ENCODE measurements at places on chromosomes 16 and 17. TPM values are rescaled to one million over a fixed set of nuclear protein-coding genes. Genes with fewer than 3 reads are reported as not detected.

DNA sequence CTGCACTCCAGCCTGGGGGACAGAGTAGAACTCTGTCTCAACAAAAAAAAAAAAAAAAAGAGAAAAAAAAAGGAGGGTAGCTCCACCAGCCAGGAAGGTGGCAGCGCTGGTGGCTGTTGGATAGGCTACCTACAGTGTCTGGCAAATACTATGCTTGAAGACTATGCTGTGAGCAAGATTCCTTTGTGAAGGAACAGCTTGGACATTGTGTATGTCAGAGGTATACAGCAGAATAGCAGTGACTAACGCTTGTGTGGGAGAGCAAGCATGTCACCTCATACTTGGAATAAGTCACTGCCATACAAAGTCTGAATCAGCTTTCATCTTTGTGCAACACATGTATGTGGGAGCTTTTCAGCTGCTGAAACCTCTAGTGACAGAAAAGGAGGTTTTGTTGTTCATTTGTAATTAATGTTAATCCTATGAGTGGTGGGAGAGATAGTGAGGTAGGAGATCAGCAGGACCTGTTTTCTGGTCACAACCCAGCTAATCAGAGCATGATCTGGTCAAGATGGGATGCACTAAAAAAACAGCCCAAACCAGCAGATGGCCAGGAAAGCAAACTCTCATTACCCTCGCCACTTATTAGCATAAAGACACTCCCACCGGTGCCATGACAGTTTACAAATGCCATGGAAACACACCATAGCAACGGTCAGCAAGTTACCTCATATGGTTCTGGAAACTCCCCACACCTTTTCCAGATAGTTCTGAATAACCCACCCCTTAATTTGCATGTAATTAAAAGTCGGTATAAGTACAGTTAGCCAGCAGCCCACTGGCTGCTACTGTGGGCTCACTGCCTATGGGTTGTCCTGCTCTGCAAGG is 6.8 kb upstream of the ITGAD start:
- no peak for DNase-seq

The SPNS3 gene
- not detected for total RNA-seq

DNA sequence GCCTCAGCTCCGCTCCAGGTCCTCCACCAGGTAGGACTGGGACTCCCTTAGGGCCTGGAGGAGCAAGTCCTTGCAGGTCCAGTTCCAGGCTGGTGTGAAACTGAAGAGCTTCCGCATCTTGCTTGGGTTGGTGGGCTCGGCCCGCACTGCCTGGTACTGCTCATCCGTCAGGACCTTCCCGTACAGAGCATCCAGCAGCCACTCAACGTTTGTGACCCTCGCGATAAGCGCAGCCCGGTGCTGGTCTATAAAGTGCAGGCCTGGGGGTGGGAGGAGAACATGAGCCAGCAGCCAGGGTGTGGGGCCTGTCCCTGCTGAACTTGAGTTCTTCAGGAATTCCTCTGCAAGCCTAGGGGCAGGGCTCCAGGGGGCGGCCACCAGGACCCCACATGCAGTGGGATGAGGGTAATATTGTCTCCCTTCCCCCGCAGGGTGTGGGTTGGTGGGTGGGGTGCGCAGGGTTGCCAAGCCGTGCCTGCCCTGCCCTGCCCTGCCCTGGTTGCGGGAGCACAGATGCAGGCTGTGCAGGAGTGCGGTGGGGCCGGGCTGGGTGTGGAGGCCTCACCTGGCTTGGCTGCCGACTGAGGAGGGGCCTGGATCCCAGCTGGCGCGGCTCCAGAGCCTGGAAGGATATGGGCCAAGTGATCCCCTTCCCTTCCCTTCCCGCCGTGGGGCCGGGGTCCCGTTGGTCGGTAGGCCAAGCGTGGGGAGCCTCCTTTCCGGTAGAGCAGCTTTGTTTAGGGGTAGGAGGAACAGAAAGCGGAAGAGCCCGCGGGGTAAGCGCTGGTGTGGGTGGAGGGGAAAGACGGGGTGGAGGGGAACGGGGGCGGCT is 762 bp downstream of the PYCARD start:
- peak; percentile 85 for DNase-seq

GRCh38 chr16:47631131-47631530 is 170.0 kb downstream of the PHKB start:
- DNase-seq, result no peak

The DNAI2 gene
- not detected for total RNA-seq

The CLEC10A gene
- total RNA-seq, result not detected

GRCh38 chr17:80303824-80304223 is 43.2 kb downstream of the RNF213 start:
- DNase-seq, result peak; percentile 8
